ENCODE measurements at places on chromosomes 6 and 20.

- DNase-seq: no peak
Measured at GRCh38 chr6:131910219-131910589, 41.0 kb downstream of the CCN2 start.

DNA sequence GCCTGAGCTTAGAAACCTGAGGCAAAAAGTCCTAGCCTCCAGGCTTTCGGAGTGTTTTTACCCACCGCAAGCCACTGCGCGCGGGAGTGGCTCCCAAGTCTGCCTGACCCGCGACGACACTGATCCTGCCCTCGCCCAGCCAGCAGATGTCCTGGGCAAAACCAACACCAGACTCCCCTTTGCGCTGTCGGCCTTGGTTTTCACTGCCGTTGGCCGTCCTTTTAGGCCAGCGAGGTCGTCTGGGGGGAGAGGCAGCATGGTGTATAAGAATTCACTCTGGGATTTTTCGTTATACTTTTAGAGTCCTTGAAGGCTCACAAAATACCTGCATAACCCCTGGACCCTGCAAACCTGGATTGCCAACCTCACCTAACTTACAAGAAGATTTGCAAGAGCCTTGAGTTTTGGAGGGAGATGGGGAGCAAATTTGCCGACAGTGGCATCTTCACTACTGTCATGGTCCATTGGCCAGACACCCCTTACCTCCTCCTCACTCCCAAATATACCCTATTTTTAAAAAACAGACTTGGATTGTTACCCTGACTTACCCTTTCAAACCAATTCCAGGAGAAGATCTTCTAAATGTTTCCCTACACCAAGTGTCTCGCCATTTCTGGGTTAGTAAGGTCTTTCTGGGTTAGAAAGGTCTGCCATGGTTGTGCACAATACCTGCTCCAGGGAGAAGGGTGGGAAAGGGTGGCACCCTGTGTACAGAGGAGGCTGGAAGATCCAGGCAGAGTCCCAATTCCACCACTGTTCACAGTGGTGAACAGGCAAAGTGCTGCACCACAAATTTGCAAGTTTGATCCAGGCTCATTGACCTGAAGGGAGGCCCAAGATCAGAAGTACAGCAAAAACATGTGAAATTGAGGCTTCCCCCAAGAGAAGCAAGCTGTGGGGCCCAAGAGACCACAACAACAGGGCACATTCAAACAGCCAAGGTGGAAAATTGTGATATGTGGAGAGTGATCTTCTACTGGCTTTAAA, 4.4 kb downstream of the FOXA2 start:
- DNase-seq: no peak

DNA sequence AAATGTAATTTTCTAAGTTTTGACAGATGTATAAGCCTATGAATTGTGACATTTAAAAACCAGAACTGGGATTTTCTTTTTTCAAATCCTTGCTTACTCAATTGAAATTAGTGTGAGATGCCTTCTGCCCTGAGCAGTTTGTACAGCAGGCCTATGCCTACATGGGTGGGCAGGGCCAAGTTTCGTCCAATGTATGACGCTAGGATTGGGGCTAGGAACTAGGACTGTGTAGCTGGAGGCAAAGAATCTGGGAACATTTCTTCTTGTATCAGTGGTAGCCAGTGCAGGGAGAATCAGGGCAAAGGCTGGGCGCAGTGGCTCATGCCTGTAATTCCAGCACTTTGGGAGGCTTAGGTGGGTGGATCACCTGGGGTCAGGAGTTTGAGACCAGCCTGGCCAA, 3.9 kb upstream of the PTPRA start:
- DNase-seq: no peak

DNA sequence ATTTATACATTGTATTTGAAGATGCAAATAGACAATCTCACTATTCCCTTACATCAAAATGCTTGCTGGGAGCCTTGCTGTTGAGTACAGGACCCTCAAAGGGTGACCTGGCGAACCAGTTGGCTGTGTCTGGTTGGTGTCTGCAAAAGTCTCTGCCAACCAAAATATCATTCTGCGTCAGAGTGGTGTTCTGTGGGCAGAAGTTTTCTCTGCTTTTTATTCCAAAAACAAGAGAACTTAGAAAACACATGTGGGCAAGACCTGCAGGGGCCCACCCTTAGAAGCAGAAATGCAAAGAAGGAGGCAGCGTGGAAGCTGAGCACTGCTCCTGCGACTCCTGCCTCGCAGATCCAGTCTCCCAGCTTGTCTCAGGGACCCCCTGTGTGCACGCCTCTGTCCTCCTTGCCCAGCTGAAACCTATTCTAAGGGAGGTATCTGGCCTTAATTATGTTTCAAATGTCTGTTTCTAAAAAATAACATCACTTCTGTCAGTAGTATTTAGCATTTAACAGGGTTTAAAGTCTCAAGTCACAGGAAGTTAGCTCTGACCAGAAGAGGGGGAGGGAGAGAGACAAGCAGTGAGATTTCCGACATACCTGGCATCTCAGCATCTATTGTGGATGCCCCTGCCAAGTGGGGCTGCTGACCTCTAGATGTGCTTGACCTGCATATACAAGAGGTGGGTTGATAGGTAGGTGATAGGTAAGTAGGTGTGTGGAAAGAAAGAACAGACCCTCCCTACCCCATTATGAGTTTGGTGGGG, 101.3 kb downstream of the SASH1 start:
- DNase-seq: no peak

DNA sequence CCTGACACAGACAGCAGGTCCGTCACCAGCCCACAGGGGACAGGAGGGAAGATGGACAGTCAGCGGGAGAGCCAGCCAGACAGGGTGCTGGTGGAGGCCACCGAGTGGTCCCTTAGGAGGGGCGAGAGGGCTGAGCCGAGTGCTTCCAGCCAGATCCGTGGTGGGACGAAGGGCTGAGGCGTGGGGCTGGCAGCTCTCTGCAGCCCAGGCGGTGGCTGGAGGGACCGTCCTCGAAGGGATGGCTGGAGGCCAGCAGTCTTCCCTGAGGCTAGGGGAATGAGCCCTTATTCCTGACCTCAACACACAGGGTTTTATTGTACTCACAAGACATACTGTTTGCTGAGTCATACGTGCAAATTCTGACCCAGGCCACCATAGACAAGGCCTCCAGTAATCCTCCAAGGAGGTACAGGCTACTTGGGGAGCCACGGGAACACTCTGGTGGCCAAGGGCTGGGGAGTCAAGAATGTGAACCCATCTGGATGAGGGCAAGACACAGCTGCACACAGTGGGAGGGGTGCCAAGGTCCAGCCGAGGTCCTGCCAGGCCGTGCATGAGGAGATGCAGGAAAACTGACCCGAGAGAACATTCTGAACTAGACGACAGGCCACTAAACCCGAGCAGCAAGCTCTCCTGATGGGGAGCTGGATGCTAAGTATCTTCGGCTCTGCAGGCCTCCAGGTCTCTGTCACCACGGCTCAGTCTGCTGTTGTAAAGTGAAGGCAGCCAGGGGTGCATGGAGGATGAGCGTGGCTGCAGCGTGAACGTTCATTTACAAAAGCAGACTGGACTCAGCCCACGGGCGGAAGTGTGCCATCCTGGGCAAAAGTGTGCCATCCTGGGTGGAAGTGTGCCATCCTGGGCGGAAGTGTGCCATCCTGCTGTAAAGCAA, 242.5 kb downstream of the TTLL2 start:
- no peak for DNase-seq

DNA sequence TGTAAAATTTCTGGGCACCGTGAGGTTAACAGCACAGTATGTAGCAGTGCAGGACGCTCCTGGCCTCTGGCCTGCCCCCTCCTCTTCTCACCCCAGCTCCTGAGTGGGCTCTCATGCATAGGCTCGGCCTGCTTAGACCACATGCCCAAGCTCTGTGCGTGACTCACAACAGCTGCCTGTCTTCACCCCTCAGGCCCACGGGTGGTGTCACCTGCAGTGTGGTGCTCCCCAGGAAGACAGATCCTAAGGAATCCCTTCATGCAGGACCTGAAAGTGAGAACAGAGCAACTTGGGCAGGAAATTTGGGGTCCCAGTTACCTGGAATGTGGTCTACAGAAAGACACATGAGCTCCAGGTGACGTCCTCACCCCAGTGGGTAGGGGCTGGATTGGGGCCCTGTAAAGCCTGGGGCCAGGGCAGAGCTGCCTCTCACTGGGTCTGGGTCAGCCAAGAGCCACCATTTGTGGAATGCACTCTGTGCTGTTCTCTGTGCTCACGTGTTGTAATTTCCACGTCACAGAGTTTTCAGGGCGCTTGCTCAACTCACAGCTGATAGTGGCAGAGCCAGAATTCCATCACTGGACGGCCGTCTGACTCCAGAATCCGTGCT, 37.0 kb upstream of the PXDC1 start:
- DNase-seq: no peak

DNA sequence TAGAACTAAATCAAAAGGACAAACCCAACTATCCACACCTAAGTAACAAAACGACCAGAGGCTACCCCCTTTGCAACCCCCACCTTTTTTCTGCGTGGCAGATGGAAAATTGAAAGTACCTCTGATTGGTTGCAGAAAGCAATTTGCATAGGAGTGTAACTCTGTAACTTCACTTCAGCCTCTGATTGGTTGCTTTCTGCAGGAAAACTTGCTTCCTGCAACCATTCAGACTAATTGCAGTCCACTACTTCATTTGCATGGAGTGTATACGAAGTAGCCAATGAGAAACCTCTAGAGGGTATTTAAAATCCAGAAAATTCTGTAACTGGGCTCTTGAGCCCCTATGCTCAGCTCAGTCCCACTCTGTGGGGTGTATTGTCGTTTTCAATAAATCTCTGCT, 129.1 kb upstream of the OLIG3 start:
- no peak for DNase-seq

DNA sequence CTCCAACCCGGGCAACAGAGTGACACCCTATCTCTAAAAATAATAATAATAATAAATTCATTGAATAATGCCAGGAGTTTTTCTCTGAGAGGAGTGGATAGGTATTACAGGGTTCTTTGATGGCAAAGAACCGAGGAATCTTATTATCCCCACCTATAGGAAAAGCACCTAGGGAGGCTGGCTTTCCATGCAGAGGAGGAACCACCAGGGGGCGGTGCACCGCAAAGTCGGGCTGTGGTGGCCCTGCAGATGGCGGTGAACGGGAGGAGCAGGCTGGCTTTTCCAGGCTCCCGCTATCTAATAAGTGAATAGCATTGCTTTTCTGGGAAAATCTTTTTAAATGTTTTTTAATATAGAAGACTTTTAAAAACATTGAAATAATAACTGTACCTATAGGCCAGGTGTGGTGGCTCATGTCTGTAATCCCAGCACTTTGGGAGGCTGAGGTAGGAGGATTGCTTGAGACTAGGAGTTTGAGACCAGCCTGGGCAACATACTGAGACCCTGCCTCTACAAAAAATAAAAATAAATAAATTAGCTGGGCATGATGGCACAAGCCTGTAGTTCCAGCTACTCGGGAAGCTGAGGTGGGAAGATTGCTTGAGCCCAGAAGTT, 864.2 kb downstream of the KIF16B start:
- DNase-seq: no peak

DNA sequence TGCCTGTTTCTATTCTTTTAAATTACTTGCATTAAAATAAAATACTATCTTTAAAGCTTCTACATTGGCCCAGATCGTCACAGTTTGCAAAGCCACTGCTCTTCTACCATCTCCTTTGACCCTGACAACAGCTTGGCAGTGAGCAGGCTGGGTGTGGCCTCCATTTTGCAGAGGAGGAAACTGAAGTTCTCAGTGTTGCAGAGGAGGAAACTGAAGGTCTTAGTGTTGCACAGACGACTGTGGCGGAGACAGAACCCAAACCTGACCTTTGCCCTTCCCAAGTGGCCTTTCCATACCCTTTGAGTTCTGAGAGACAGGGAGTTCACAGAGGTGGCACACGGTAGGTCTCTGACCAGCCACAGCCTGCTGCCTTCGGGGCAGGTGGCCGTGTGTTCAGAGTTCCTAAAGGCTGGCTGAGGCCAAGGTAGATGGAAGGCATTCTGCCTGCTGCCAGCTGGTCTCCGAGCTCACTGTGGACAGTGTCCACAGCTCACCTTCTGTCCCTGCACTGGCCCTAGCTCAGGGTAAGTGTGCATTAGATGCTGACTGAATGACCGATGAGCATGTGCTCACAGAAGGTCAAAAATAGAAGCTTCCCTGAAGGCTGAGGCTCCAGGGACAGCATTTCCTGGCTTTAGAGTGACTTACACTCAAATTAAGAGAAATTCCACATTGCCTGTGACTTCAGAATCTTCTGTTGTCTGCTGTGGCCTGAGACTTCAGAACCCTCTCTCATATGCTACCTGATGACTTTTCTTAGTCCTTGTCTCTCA, 113.5 kb upstream of the SLC24A3 start:
- DNase-seq: no peak

DNA sequence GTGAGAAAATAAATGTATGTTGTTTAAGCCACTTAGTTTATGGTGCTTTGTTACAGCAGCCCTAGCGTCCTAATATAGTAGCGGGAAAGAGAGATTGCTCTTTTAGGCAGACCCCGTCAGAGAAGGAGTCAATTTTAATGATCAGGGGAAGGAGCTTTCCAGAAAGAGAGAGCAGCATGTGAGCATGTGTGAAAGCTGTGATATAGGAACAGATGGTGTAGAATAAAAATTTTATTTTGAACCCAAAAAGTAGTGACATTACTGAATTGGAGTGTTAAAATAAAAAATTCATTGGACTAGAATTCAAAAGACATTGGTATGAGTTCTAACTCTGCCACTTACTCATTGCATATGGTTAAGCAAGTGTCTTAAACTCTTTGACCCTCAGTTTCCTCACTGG, 119.8 kb downstream of the PDE7B start:
- DNase-seq: no peak

DNA sequence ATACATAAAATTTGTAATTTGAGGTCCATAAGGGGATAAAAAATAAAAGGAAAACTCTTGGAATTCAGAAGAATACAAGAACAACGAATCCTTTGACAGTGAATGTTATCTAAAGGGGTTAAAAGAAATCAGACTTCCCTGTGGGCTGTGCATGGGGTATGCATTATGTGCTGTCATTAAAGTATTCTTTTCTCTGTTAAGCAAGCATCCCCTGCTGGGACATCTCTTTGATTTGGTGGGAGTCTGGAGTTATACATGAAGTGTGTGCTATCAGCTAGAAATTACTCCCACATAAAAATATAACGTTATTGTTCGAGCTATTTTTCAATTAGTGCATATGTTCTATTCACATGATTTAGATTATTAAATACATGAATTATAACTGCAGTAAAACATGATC, 195.2 kb downstream of the CENPW start:
- DNase-seq: no peak

GRCh38 chr20:1588533-1589460, 31.0 kb downstream of the SIRPB1 start:
- no peak for DNase-seq

GRCh38 chr6:143894655-143895054, 30.4 kb downstream of the ZC2HC1B start:
- DNase-seq: no peak

DNA sequence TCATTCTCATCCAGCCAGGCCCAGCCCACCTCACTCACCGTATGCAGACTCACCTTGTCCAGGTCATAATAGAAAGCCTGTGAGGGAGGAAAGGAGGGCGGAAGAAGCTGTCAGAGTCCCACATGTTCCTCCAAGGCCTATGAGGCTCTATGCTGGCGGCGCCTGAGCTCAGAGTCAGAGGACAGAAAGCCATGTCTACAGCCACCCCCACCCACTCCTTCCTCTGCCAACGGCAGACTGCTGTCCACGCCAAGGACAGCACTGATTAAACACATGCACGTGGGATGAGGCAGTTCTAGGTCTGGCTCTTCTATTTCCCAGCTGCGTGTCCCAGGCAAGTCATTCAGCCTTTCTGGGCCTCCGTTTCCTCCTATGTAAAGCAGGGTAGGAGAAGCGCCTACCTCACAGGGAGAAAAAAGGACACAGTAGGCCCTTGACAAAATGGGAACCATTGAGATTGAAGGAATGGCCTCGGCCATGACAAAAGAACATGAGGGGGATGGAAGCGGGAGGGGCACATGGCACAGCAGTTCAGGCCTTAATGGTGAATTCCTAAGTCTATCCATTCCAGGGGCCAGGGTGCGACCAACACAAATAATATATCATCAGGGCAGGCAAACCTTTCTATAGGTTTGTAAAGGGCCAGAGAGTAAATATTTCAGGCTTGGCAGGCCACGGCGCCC, 80.1 kb downstream of the RIPOR3 start:
- DNase-seq: no peak
